Left colon (tissue), 2 donors: ENCODE measurements at places on chromosomes 3 and 15.

GRCh38 chr15:22979238-22980188 lies 655 bp downstream of the CYFIP1 start:
- peak; percentile 76 for DNase-seq

DNA sequence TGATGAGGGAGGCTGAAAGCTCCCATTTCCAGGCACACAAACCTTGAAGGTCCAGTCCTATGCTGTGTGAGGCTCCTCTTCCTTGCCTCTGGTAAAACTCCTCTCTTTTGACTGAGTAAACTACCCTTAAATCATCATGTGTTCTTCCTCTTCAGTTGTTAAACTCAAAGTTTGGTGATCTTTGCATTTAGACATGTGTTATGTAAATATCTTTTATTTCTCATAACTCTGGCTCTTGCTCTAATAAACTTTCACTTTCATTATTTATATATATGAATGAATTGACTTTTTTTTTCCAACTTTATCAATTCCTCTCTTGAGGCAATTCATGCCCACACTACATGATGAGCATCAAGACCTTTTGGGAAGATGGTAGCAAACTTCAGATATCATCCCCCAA lies 26.6 kb downstream of the SUCNR1 start:
- no peak for DNase-seq

DNA sequence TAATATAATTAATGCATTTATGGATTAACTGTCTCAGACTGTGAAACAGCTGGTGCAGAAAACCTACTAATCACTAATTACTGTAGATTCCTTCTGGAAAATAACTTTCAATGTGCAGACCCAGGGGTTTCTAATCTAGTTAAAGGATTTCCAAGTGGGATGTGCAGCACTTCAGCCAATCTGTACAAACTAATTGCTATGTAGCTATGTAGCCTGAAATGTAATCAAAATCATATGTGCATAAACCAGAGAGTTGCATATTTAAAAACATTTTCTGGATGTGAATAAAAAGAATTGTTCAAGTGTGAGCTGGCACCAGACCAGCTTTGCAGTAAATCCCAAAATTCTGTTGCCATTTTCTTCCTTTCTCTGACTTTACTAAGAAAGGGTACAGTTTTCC lies 127.5 kb upstream of the CD96 start:
- DNase-seq = no peak

- DNase-seq = no peak
Measured at GRCh38 chr3:79497447-79498111, 270.2 kb downstream of the ROBO1 start.

DNA sequence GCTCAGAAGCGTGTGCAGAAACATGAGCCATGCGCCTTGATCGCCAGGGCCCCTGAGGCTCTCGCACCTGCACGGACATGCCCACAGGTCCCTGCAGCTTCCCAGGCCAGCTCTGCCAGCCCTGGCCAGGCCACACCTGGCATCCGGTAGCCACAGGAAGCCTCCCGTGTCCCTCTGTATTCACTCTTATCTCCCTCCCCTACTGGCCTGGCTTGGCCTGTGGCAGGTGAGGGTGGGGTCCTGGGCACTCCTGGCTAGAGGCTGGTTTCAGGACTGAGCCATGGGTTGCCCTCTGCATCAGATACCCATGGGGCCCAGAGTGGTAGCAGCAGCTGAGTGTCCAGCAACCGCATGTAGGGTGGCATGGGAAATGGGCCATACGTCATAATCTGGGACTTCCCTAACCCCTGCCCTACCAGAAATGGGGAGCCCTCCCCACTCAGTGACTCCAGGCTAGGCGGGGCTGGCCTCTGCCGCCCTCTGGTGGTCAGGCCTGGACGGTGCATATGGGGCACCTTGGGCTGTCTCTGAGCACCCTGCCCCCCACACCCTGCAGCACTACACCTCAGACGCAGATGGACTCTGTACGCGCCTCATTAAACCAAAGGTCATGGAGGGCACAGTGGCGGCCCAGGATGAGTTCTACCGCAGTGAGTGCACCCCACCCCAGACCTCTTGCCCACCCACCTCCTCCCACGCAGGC lies 12.6 kb upstream of the LMAN1L start:
- DNase-seq = peak; percentile 85

GRCh38 chr3:110062716-110063115 lies 725.4 kb upstream of the DPPA4 start:
- DNase-seq = no peak

GRCh38 chr3:187079090-187080022 lies 59.9 kb downstream of the RPL39L start:
- DNase-seq = no peak
